NCI-H1105 (cell line): ENCODE measurements at places on chromosomes 7 and 10.
A peak's percentile ranks its signal among the peaks of the same experiment; 100 is the strongest.

- DNase-seq = no peak
These were observed 83.2 kb upstream of the SGCE start for GRCh38 chr7:94739180-94739579.

DNA sequence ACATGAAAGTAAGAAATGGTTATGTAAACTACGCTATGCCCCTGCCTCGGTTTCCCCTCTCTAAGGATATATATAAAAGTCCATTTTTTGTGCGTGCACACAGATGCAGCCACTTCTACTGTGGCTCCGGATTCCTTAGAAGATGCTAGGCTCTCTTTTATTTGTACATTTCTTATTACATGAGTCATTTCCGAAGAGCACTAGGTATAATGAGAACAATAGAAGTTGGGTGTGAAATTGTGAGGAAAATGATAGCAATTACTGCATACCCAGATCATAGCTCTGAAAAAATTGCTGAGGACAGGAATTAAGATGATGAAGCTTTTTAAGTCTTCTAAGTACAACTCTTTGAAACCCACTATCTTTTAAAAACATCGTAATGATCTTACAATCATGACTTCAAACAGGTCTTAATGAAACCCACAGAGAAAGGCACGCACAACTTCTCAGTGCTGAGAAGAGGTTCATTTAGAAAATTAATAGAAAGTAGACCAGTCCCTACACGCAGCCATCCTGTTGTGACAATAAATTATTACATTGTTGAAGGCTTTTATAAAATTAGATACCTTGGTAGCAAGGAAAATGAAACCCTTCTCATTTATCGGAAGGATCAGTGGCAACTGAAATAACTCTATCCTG lies 96.2 kb upstream of the FGFR2 start:
- no peak for DNase-seq

GRCh38 chr10:4301291-4302045 lies 516.5 kb upstream of the KLF6 start:
- DNase-seq = no peak

- DNase-seq = no peak
These were observed 66.7 kb downstream of the CCDC3 start for GRCh38 chr10:12934777-12935176.

DNA sequence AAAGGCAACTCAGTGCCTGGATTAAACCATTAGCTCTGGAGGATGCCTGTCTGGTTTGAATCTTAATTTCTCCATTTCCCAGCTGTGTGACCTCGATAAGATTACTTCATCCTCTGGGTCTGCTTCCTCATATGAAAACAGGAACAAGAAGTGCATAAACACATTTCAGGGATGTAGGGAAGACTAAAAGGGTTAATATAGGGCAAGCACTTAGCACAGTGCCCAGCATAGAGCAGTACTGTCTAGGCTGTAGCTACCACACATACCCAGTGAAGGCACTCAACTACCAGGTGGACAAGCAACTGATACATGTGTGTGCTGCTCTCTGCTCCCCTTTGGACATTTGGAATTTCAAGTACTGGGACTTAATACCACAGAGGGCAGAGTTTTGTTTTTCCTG lies 85.4 kb downstream of the KCNMA1 start:
- no peak for DNase-seq

DNA sequence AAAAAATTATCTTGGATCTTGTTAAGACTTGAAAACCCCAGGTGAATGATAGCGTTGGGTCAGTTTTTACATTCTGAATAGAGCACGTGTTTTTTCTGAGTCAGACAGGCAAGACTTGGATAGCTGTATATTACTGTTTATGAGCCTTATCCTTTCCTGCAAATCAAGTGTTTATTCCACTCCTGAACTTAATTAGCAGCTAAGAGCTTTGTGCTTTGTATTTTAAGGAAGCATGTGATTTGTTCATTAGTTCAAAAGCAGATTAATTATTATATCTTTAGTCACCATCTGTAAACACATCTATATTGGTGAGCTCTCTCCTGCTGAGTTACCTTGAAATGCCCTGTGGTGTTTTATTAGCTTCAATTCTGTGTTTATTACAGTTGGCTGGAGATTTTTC lies 98.6 kb upstream of the PRPS1L1 start:
- DNase-seq = peak; percentile 67

- DNase-seq = no peak
These were observed 494.1 kb downstream of the SH2D4B start for GRCh38 chr10:81031774-81032173.

DNA sequence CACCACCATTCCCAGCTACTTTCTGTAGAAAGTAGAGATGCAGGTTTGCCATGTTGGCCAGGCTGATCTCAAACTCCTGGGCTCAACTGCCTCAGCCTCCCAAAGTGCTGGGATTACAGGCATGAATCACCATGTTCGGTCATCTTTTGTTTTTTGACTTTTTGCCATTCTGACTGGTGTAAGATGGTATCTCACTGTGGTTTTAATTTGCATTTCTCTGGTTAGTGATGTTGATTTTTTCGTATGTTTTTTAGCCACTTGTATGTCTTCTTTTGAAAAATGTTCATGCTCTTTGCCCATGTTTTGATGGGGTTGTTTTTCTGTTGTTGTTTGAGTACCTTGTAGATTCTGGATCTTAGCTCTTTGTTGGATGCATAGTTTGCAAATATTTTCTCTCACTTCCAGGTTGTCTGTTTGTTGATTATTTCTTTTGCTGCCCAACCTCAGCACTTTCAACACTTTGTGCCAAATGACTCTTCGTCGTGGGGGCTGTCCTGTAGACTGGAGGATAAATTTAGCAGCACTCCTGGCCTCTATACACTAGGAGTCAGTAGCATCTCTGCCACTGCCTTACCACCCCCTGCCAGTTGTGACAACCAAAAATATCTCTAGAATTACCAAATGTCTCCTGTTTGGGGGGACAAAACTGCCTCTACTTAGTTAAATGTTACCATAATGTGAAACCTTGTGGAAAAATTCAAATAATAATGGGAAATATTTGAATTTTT lies 6.5 kb upstream of the CPED1 start:
- no peak for DNase-seq

DNA sequence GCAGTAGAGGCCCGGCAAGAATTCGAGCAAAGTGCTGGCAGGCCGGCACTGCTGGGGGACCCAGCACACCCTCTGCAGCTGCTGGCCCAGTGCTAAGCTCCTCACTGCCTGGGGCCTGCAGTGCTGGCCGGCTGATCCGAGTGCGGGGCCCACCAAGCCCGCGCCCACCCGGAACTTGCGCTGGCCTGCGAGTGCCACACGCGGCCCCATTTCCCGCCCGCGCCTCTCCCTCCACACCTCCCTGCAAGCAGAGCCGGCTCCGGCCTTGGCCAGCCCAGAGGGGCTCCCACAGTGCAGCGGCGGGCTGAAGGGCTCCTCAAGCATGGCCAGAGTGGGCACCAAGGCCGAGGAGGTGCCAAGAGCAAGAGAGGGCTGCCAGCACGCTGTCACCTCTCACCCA lies 3.1 kb downstream of the DYDC2 start:
- DNase-seq = no peak

DNA sequence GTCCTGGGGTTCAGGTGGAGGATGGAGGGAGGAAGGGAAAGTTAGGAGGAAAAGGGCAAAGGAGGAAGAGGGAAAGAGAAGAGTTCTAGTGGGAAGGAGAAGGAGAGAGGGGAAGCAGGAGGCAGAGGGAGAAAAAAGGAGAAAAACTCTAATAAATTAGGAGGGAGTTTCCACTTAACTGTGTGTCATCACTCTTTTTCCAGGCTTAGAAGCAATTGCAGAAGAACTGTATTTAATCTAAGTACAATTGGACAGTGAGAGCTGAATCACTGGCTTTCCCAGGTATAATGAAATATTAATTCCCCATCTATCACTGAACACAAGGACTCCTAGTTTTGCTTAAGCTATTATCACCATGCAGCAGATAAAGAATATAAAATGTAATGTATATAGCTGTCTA lies 76.8 kb downstream of the CREB3L2 start:
- DNase-seq = no peak

- DNase-seq = no peak
These were observed 129.1 kb downstream of the LRRC4 start for GRCh38 chr7:127901895-127902703.

- no peak for DNase-seq
These were observed 38.2 kb downstream of the NEUROD6 start for GRCh38 chr7:31302356-31302755.

DNA sequence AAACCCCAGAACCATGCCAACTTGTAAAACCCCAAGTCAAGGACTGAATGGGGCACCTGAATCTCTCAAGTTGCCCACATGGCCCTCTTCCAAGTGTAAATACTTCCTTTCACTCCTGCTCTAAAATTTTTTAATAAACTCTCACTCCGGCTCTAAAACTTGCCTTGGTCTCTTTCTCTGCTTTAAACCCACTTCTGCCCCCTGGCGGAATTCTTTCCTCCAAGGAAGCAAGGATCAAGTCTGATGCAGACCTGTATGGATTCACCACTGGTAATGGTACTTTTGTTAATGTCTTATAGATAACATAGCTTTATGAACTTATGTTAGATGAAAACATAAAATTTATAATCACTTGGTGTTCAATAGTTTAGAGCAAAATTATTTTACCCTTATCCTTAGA lies 33.8 kb downstream of the SLC16A9 start:
- DNase-seq = no peak

- DNase-seq = no peak
These were observed 12.0 kb downstream of the AKR1B1 start for GRCh38 chr7:134446923-134447322.

GRCh38 chr7:65444899-65445823 lies 71.5 kb downstream of the ZNF92 start:
- DNase-seq = no peak

- no peak for DNase-seq
These were observed 79.8 kb downstream of the CHN2 start for GRCh38 chr7:29274146-29275017.

DNA sequence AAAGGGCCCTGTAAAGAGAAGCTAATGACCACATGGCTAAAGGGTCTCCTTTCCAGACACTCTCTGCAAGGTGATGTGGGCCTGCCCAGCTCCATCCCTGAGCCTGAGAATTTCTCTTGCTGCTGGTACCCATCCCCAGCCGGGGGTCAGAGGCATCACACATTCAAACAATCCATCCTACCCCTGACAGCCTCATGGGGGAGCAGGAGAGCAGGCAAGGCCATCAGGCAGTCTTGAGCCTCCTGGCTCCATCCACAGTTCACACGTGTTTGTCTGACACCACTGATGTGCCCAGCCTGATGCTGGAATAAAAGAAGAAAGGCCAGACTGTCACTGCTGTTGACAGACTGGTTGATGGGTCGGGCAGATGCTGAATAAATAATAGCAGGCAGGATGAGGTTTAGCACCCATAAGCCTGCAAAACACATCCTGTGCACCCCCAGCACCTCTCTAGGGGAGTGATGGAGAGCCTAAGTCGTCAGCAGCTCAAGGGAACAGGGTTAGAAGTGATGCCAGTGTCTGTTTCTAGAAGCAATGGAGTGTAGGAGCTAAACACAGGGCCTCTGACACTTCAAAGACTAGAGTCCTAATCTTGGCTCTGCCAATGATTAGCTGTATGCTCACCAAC lies 43.5 kb downstream of the TLL2 start:
- DNase-seq = no peak

- DNase-seq = peak; percentile 63
These were observed 6.5 kb downstream of the TSPAN14 start for GRCh38 chr10:80460399-80461207.

DNA sequence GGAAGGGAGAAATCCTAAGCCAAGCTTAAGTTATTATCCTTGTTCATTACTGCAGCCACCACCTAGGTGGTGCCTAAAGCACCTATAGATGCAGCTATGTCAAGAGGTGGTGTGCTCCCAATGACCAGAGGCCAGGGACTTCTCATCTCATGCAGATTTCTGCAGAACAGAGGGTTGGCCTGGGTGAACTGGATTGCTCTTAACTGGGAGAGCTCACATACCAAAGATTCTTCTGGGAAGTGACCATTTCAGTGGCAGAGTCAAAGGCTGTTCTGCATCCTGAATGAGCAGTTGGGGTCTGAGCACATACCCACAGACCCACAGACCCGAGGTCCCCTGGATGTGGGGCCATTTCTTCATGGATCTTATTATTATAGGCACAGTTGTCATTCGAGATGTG lies 2.1 kb upstream of the CRHR2 start:
- no peak for DNase-seq

DNA sequence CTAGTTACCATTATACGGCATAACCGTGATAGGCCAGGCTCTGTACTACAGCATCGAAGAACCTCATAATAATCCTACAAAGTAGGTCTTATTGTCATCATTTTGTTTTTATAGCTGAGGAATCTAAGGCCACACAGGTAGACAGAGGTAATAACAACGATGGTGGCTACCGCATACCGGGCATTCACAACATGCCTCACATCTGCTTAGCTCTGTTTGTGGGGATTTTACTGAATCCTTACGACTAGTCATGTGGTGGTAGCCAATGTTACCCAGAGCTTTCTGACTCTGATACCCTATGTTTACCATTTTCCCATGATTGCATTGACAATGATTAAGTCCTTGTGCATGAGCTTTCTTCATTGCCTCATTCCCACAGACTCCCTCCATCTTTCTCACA lies 269.4 kb downstream of the TCF7L2 start:
- no peak for DNase-seq
